ENCODE measurements at places on chromosomes 4 and X.
A peak's percentile ranks its signal among the peaks of the same experiment; 100 is the strongest.

DNA sequence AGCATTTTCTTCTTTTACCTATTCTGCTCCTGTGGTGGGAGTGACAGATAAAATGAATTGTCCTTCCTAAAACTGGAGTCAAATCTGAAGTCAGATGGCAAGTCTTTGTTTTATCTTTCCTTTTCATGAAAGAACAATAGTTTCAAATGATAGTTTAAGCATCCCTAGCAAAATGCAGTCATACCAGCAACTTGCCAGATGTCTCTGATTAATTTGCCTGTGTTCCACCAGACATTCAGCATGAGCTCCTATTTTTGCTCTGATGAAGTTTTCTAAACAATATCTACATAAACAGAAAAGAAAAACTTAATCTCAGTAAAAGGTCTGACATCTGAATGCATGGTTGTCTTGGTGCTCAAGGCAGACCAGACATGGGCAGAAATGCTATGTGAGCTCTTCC, 15.2 kb downstream of the PRKG2 start:
- no peaks in the 10 kb centered on the region for H3K4me1 ChIP-seq
- DNase-seq: no peak
- no peak overlapping the region for H3K4me3 ChIP-seq

GRCh38 chrX:155632431-155633100, 19.8 kb upstream of the TMLHE start:
- DNase-seq: no peak
- peak overlapping the region; percentile 59 for H3K4me3 ChIP-seq
- peaks cover 11% of the 10 kb centered on the region for H3K4me1 ChIP-seq
- H3K27me3 ChIP-seq: no peaks in the 10 kb centered on the region

GRCh38 chr4:113784497-113785250, 23.1 kb upstream of the CAMK2D start:
- peaks cover 23% of the 10 kb centered on the region for H3K4me1 ChIP-seq
- no peaks in the 10 kb centered on the region for H3K27me3 ChIP-seq
- peak overlapping the region; percentile 30 for H3K4me3 ChIP-seq
- peak overlapping the region; percentile 0 for H3K27ac ChIP-seq

DNA sequence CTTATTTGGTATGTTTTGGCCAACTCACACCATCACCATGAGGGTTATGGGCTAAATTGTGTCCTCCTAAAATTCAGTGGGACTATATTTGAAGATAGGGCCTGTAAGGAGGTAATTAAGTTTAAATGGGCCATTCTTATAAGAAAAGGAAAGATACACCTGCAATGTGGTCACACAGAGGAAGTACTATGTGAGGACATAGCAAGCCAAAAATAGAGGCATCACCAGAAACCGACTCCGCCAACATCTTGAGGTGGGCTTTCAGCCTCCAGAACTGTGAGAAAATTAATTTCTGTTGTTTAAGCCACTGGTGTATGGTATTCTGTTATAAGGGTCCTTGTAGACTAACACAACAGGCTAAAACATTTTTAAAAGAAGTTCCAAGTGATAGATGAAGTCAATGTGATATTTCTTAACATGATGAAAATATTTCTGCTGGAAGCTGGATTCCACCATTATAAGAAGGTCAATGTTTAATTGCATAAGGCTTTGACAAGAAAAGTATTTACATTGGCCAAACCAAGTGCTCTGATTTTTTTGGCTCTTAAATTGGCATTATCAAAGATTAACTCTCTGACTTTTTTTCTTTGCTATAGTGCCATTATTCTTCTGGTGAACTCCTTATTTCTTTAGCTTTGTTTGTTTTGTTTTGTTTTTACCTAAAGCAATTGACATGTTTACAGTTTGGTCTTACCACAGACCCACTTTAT, 540.9 kb downstream of the PPARGC1A start:
- H3K4me1 ChIP-seq: no peaks in the 10 kb centered on the region
- H3K36me3 ChIP-seq: peaks cover 10% of the 10 kb centered on the region
- DNase-seq: no peak
- H3K4me3 ChIP-seq: no peak overlapping the region
- no peak overlapping the region for H3K27ac ChIP-seq

- DNase-seq: peak; percentile 61
- peak within 1 kb of the TSS; percentile 36 for H3K4me3 ChIP-seq
- no peaks in the 10 kb centered on the region for H3K4me1 ChIP-seq
- no peak within 1 kb of the TSS for H3K27ac ChIP-seq
These were observed at the start of gene DCLK2 for GRCh38 chr4:150078041-150078578. Gene DCLK2 (plus strand): TSS chr4:150078445. CDS start chr4:150079028, 583 bp downstream.

DNA sequence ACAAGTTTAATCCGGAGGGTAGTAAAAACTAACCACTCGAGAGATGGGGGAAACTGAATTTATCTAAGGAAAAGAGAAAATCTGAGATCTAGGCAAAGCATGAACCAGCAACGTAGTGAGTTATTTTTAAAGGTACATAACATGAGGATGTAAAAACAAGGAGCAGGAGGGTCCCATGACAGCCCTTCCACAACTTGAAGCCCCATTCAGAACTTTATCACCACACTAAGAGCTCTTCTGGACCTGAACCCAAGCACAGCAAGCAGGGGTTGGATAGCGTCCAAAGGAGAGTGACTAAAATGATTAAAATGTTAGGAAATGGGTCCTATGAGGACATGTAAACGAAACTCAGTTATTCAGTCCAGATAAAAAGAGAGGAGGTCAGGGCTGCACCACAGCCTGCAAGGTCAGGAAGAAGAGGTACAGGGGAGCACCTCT, 16.2 kb downstream of the SH3RF1 start:
- peaks cover 15% of the 10 kb centered on the region for H3K27me3 ChIP-seq
- H3K4me1 ChIP-seq: no peaks in the 10 kb centered on the region
- no peak for DNase-seq
- H3K27ac ChIP-seq: no peak overlapping the region
